ENCODE measurements at places on chromosomes 16 and 17.

- no peak for DNase-seq
These were observed 365.7 kb upstream of the PMFBP1 start for GRCh38 chr16:72537664-72538063.

DNA sequence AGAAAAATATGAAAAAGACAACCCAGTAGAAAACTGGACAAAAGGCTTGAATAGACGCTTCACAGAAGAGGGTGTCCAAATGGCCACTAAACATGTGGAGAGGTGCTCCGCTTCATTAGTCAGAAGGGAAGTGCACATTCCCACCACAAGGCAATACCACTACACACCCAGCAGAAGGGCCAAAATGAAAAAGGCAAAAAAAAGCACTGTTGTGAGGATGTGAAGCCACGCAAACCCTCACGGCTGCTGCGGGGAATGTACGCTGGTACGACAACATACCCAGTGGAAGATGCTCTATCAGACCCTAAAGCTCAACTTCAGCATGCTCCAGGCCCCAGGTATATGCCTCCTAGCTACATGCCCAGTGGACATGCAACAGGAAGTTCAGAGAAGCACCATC, 17.0 kb downstream of the PIK3R5 start:
- DNase-seq: no peak

DNA sequence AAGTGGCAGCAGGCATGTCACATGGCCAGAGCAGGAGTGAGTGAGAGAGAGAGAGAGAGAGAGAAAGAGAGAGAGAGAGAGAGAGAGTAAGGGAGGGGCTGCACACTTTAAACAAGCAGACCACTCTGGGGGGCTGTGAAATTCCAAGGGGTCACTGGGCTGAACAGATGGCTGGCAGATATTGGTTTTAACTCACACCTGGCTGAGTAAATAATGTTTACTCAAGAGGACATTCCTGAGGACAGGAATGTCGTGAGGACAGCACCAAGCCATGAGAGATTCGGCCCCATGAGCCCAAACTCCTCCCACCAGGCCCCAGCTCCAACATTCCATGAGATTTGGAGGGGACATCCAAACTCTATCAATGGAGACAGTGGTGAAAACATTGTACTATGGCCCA, 269.7 kb downstream of the CBLN1 start:
- DNase-seq: no peak

DNA sequence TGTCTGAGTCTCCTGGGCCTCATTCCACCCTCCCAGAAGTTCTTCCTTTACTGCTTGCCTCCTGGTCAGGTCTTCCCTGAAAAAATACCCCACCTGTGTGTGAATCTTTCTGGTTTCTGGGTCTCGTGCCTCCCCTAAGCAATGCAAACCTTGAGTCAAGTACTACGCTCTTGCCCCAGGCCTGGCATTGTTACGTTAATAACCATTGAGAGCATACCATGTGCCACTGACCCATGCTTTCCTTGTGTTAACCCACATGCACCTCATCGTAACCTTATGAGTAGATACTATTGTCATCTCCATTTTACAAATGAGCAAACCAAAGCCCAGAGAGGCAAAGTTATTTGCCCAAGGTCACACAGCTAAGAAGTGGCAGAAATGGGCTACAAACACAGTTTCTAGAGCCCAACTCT, 25.4 kb upstream of the TOB1 start:
- no peak for DNase-seq

- no peak for DNase-seq
These were observed 11.1 kb downstream of the TLE7 start for GRCh38 chr16:71430744-71431143.

GRCh38 chr16:85134076-85134788, 22.0 kb upstream of the CIBAR2 start:
- DNase-seq: no peak

DNA sequence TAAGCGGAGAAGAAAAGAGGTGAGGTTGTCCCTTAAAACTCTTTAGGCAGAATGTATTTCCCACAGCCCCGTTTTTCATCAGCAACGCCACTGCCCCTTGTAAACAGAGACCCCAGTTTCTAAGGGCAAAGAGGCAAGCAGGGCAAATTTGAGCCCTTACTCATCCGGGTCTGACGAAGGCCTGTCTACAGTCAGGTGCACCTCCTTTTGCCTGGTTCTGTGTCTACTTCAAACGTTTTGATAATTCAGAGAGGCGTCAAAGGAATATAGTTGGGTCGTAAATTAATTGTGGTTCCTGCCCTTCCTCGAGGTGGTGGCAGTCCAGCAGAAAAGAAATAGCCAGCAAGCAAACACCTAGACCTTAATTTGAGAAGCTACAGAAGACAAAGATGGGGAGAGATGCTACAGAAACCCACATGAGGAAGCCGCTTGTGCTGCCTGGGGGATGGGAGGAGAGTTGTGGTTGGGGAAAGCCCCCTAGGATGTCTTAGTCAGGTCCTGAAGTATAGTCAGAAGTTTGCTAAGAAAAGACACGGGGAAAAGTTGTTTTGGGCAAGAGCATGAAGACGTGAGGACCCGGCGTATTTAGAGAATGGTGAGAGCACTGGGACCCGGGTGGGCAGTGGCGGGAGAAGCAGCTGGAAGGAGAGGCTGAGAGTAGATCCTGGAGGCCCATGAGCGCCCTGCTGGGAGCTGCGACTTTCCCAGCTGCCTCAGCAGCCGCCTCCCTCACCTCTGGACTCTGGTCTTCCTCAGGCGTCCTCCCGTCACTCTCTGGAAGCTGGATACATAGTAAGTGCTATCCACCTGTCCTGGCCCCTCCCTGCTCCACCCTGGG, 2.4 kb downstream of the FBRS start:
- DNase-seq: peak; percentile 87

- DNase-seq: no peak
These were observed 22.1 kb downstream of the PMFBP1 start for GRCh38 chr16:72149676-72150464.

DNA sequence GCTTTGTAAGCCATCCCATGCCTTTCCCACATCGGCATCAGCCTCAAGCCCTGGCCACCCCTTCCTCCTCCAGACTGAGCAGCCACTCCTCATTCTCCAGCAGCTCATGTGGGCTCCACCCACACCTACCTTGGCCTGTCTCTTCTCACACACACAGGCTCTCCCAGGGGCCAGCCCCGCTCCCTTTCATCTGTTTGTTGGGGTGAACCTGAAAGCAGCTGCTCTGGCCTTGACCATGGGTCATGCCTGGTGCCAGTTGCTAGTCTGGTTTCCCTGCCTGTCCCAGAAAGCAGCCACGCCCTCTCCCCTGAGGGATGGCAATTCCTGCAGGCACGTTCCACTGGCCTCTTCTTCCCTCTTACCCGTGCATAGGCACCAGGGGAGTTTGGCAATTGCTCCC, 11.4 kb upstream of the TMEM238L start:
- DNase-seq: no peak

DNA sequence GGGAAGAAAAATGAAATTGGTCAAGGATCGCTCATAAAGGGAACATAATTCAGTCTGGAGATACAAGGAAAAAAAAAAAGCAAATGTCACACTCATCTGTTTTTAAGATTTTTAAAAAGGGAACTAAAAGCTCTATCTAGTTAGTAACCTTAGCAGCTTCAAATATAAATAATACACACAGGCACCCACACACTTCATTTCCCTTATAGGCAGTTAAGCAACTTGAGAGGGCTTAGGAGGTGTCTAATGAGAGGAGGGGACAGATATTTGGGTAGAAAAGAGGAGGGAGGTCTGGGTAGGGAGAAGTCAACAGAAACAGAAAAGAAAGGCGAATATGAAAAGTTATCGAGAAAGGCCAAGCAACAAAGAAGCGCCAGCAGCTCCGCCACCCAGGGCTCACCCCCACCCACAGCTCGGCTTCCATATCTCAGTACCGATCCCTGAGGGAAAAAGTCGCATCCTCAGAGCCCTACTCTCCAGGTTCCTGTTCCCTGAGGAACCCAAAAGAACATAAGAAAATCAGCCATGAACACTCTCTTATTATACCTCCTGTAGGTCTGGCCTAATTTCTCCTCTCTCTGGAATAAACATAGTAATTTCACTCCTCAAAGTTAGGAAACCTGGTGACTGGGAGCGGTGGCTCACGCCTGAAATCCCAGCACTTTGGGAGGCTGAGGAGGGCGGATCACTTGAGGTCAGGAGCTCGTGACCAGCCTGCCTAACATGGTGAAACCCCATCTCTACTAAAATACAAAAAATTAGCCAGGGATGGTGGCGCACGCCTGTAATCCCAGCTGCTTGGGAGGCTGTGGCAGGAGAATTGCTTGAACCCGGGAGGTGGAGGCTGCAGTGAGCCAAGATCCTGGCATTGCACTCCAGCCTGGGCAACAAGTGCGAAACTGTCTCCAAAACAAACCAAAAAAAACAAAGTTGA, 69.6 kb upstream of the RCVRN start:
- no peak for DNase-seq

DNA sequence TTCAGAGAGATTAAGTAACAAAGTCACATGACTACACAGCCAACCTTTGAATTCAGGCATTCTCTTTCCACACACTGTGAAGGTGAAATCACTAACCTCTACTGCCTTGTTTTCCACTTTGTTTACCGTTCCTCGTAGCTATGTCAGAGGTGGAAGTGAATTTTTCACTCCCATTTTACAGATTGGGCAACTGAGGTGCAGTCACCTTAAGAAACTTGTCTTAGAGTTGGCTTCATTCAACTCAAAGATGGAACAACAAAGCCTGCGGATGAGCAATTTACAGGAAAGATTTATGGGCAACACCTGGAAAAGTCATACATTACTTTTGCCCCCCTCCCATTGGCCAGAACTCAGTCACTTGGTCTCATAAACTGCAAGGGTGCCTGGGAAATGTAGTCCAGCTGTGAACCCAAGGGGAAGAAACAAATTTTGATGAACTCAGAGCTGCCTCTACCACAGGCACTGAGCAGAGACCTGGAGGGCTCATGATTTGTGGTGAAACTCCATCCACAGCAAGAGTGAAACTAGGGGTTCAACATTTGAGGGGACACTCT, 784.6 kb upstream of the EEF2KMT start:
- no peak for DNase-seq

DNA sequence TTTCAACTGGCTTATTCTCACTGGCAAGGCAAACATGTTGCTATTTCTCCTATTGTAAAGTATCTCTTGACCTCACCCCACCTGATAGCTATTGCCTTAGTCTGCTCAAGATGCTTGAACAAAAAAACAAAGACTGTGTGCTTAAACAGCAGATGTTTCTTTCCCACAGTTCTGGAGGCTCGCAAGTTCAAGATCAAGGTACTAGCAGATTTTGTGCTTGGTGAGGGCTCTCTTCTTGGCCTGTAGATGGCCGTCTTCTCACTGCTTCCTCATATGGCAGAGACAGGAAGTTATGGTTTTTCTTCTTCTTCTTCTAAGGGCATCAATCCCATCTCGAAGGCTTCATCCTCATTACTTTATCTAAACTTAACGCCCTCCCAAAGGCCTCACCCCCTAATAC, 109.7 kb upstream of the CLEC3A start:
- no peak for DNase-seq

DNA sequence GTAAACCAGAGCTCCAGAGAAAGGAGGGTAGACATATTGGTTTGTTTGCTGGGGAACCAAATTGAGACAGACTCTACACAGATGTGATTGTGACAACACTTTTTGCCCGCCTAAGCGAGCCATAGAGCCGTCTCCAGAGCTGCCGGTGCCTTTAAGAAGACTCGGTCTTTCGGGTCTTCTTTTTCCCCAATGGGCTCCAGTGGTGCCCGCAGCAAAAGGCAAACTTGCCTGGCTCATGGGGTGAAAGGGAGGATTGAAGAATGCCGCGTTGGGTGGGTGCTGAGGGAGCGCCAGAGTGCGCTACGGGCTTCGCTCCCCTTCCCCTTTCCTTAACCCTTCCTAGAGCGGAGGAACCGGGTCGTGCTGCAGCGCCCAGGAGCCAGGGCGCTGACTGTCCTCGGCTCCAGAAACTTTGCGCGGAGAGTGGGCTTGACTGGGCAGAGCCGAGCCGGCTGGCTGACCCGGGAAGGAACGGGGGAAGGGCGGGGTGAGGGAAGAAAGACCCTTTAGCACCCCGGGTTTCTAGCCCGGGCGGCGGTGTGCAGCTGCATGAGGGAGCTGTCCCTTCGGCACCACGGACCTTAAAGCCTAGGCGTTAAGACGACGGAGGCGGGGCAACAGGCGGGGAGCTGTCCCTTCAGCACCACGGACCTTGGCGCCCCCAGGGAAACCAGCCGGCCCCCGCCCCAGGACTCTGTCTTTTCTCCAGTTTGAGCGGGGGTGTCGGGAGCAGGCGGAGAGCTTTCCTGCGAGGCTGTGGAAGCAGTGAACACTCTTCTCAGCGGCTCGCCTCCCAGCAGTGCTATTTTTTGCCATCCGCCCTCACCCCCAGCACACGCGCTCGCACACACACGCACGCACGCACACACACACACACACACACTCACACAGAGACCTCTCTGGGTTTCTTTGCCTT, at the start of gene CACNG3:
CACNG3 (plus strand) TSS at position 880 of the 916 bp plus-strand sequence. CDS start 420 bp downstream, outside the sequence.
- DNase-seq: peak; percentile 40

- DNase-seq: no peak
These were observed 80.0 kb upstream of the NKD1 start for GRCh38 chr16:50467943-50468748.

- DNase-seq: no peak
These were observed 189.5 kb upstream of the ASIC2 start for GRCh38 chr17:33482636-33483035.

- DNase-seq: peak; percentile 25
These were observed 13.8 kb downstream of the SLFN5 start for GRCh38 chr17:35256629-35257028.

DNA sequence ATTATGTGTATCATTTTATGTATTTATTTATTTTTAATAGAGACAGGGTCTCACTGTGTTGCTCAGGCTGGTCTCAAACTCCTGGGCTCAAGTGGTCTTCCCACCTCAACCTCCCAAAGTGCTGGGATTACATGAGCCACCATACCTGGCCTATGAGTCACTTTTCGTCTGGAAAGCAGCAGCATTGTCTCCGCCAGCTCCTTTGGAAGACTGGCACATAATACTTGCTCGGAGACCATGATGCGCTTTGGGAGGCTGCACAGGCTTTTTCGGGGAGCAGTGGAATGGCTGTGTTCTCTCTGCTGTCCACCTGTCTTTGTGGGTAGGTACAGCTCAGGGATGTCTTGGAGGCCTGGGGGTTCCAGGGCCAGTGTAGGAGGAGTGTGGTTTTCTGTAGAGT, 102.2 kb downstream of the AATF start:
- DNase-seq: no peak
